ENCODE measurements at places on chromosomes 6 and 20.

DNA sequence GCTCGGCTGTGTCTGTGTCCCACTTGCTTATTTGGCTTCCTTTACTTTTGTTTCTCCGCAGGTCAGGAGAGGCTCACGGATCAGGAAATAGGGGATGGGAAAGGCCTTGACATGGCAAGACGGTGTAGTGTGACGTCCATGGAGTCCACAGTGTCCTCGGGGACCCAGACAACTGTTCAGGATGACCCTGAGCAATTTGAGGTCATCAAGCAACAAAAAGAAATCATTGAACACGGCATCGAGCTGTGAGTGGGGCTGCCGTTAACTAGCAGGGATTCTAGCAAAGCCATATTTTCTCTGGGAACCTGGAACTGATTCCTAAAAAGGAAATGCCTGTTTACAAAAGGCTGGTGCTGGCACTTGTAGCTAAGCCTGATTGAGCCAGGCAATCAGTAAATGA, 54.4 kb downstream of the ARFGEF2 start:
- no peak for DNase-seq

DNA sequence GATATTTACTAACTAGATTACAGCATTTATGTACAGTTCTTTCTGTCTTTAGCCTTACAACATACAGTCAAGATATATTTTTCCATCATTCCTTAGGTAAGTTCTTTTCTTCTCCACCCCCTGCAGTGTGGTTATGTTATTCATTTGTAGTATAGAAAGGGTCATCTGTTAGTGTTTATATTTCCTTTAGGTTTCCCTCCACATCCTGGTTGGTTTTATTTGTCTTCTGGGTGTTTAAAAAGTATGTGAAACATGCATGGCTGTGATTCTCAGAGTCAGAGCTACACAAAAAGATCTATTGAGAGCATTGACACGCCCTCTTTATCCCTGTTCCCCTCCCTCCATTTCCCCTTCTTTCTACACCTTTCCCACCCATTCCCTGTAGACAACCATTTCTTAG, 20.1 kb downstream of the DHX35 start:
- no peak for DNase-seq

DNA sequence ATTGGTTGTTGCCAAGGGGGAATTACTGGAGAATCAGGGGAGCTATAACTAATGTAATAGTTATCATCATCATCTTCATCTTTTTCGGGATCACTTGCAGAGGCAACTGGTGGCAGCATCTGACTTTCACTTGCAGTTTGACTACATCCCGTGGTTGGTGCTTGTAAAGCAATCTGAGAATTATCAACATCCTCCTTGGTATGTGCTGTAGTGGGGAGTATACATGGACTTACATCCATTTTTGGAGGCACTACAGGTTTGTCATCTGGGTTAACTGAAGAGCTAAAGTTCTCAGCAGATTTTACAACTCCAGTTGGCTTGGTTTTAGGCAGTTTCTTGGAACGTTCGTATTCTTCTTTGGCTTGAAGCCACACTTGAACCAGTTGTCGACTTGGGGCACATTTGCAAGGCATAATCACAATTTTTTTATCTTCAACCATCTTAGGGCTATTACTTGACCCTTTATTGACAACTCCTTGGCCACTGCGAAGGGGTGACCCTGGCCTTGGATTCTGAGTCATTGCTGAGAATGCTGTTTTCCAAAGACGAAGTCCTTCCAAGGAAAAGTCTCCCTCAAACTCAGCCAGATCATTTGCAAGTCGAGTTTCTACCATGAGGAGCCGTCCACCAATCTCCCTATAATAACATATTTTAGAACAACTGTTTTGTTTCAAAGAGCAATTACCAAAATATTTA, 115.5 kb downstream of the REV3L start:
- DNase-seq, result no peak

GRCh38 chr20:51375561-51375960, 167.0 kb downstream of the NFATC2 start:
- DNase-seq, result no peak

GRCh38 chr6:15061180-15061641, 184.7 kb upstream of the JARID2 start:
- peak; percentile 39 for DNase-seq

- DNase-seq, result peak; percentile 78
Measured at GRCh38 chr6:16758163-16758975, 2.9 kb downstream of the ATXN1 start.

- peak; percentile 19 for DNase-seq
Measured at GRCh38 chr6:19694697-19695096, 142.5 kb upstream of the ID4 start.

DNA sequence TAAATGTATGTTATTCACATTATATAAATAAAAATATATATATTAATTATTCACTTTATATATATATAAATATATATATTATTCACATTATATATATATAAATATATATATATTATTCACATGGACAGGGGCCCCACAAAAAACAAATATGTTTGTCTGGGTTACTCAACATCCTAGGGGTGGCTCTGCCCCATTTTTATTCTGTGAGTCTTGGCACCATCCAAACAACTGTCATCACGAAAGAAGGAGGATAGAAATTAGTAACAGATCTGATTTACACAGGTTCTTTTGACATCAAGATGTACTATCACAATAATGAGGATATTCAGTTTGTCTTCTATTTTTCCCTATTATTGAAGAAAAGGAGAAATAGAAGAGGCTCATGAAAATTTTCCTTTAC, 187.3 kb downstream of the GPX5 start:
- DNase-seq, result no peak

Measured in neural progenitor cell (in vitro differentiated cells).